ENCODE measurements at places on chromosomes 6 and 20.

DNA sequence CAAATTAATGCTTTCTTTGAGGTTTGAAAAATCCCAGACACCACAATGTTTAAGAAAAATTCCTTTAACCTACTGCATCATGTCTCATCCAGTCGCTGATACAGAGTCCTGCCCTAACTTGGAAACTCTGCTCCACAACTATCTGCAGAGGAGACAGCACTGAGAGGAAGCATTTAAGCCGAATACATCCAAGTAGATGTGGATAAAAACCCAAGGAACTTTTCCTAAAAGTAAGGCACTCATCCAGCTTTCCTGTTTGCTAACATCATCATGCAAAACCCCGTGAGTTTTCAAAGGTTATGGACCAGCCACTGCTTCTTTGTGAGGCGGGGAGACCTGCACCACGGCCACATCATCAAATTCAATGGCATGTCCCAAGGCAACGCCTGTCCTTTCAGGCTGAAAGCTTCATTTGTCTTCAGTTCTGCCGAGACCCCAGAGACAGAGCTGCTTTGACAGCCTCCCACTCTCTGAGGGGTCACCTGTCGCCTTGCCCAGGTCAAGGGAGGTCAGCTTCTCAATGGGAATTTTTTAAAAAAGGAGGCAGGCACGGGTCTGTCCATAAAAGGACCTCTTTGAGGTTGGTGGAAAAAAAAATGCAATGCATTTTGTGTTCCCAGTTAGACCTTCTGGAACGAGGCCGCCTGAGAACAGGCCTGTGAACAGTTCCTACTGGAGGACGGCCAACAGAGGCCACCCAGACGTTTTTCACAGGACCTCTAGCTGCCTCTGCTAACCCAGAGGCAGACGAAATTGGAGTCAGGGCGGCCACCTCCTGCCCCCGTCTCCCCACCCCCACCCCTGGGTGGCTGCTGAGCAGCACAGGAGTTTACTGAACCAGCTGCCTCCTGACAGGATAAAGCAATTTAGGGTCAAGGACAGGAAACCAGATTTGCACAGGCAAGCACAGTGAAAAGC, 142.5 kb upstream of the HDDC2 start:
- H3K36me3 ChIP-seq: no peaks in the 10 kb centered on the region
- peaks cover 8% of the 10 kb centered on the region for H3K27me3 ChIP-seq
- no peak overlapping the region for H3K4me3 ChIP-seq

DNA sequence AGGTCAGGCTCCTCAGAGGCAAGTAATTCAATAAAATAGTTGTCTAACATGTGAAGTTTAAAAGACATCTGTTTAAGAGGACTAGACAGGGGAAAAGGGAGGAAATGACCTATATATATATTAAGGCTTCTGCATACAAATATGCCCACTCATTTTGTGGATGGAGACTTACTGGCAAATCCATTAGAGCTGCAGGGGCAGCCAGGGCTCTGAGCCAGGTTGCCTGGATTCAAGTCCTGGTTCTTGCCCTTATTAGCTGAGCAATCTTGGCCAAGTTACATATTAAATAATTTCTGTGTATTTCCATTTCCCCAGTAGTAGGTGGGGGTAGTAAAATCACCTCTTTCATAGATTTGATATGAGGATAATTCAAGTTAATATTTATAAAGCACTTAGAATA, 287.0 kb upstream of the RIMS1 start:
- no peaks in the 10 kb centered on the region for H3K4me1 ChIP-seq
- no peak for DNase-seq
- H3K27me3 ChIP-seq: peaks cover 3% of the 10 kb centered on the region
- H3K4me3 ChIP-seq: no peak overlapping the region
- H3K27ac ChIP-seq: no peak overlapping the region

DNA sequence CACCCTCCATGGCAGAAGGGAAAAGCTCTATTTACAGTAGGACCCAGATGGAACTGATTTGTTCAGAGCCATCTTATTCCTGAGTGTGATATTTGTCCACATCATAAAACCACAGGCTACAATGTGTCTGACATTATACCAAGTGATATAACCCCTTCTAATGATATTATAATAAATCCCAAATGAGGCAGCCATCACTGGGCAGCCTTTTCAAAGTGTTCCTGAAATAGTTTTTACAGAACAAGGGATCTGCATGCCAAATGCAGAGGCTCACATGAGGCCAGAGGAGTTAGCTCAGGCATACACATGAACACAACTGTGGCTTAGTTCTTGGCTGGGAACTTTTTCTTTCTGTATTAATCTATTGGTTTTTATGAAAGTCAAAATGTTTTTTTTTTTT, 207.7 kb downstream of the MAFB start:
- H3K27ac ChIP-seq: no peak overlapping the region
- DNase-seq: no peak
- no peak overlapping the region for H3K4me3 ChIP-seq
- H3K36me3 ChIP-seq: no peaks in the 10 kb centered on the region

- H3K4me3 ChIP-seq: no peak overlapping the region
- H3K4me1 ChIP-seq: peaks cover 19% of the 10 kb centered on the region
- peaks cover 4% of the 10 kb centered on the region for H3K36me3 ChIP-seq
Observed at GRCh38 chr6:109050012-109050411, 44.6 kb downstream of the SESN1 start.

- H3K36me3 ChIP-seq: peaks cover 33% of the 10 kb centered on the region
- no peaks in the 10 kb centered on the region for H3K27me3 ChIP-seq
- H3K4me3 ChIP-seq: no peak overlapping the region
- no peaks in the 10 kb centered on the region for H3K4me1 ChIP-seq
- no peak for DNase-seq
Observed at GRCh38 chr6:36223706-36224105, 27.2 kb downstream of the BRPF3 start.

- DNase-seq: no peak
- peak overlapping the region; percentile 84 for H3K27ac ChIP-seq
- H3K4me3 ChIP-seq: peak overlapping the region; percentile 83
- peaks cover 4% of the 10 kb centered on the region for H3K27me3 ChIP-seq
Observed at GRCh38 chr20:63970714-63971431, 1.1 kb upstream of the ZNF512B start.

DNA sequence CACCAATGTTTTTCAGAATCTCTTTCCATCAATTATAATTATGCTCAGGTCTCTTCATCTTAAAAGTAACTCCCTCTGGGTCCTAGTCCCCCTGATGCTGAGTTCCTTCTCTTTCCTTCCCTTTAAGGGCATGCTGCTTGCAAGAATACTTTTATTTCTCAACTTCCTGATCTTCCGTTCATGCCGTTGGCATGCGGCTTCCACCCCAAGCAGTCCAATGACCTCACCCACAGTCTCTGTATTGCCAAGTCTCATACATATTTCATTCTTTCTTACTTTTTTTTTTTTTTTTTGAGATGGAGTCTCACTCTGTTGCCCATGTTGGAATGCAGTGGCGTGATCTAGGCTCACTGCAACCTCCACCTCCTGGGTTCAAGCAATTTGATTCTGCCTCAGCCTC, 83.5 kb downstream of the NDUFAF5 start:
- H3K27me3 ChIP-seq: no peaks in the 10 kb centered on the region
- H3K4me3 ChIP-seq: no peak overlapping the region
- no peaks in the 10 kb centered on the region for H3K4me1 ChIP-seq
- H3K36me3 ChIP-seq: no peaks in the 10 kb centered on the region

DNA sequence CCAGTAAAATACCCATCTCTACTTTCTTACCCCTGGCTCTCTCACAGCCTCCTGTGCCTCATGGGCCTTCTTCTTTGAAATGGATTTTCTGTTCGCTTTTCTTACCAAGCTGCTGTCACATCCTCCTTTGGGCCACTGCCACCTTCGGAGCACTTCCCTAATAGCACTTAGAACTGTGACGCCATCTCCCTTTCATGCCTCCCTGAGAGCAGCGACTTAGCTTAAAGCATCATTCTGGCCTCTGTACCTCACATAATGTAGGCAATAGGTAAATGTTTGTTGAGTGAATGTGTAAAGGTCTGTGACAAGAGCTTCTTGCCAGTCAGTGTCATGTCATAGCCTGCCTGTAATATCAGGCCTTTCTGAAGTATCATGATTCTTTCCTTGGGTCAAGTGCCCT, 78.8 kb downstream of the ADGRG6 start:
- H3K27ac ChIP-seq: no peak overlapping the region
- H3K4me3 ChIP-seq: no peak overlapping the region
- no peaks in the 10 kb centered on the region for H3K4me1 ChIP-seq
- DNase-seq: no peak
- H3K36me3 ChIP-seq: no peaks in the 10 kb centered on the region
